Hepatocyte (in vitro differentiated cells): ENCODE measurements at places on chromosomes 12 and 14. TPM values are rescaled to one million over a fixed set of nuclear protein-coding genes. Genes with fewer than 3 reads are reported as not detected.

GRCh38 chr12:101828463-101829196, 2.1 kb downstream of the GNPTAB start:
- DNase-seq: no peak

- no peak for DNase-seq
These were observed 3.6 kb downstream of the TPH2 start for GRCh38 chr12:71942259-71942658.

GRCh38 chr14:105471297-105471821, 3.3 kb upstream of the CRIP2 start:
- no peak for DNase-seq

Gene TMEM119
- total RNA-seq: 69.7 and 70.1 TPM in 2 replicates

Gene KIF5A
- total RNA-seq: 0.03 and 0.16 TPM in 2 replicates
